ENCODE measurements at places on chromosomes 11 and 22. TPM values are rescaled to one million over a fixed set of nuclear protein-coding genes. Genes with fewer than 3 reads are reported as not detected.

DNA sequence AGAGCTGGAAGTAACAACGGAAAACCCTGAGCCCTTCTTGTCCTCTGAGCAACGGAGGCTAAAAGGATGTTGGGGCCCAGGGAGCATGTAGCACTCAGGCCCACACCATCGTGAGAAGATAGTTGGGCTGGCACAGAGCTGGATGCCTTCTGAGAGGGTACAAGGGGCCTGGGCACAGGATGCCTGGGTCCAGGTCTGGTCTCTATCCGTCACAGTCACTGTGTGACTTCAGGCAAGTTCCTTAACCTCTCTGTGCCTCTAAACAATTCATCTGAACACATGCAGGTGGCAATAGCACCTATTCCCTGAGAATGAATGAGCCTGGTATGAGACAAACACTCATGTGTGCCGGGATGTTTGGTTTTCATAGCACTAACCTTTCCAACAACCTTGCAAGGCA lies 29.2 kb downstream of the MB start:
- DNase-seq = no peak

GRCh38 chr22:33063611-33064010 lies 5.4 kb upstream of the SYN3 start:
- no peak for DNase-seq

DNA sequence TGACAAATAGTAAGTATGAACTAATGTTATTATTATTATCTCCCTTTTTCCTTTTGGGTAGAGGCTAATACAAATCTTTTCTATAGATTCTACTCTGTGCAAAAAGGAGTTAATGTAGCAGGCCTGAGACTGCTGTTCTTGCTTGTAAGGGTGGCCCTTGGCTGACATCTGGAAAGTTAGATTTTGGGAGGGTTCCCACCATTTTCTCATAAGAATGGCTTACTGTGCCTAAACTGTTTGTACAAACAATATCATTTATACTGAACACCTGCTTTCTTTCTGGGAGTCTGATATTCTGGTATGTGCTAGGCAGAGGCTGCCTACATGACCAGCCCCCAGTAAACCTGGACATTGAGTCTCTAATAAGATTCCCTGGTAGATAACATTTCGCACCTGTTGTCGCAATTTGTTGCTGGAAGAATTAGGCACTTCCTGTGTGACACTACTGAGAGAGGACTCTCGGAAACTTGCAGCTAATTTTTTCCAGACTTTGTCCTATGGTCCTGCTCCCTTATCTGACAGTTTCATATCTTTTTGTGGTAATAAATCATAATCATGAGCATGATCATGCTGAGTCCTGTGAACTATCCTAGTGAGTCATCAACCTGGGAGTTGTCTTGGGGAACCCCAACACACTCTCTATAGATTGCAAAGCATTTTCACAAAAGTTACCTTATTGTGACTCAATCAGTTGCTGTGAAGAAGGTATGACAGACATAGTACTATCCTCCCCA lies 257.7 kb upstream of the CCDC90B start:
- DNase-seq = no peak

Gene KDELR3
- total RNA-seq = 0.97 TPM

Gene TMPRSS5
- 1.1 TPM for total RNA-seq
